CMK (cell line): ENCODE measurements at places on chromosomes 1 and 21.

DNA sequence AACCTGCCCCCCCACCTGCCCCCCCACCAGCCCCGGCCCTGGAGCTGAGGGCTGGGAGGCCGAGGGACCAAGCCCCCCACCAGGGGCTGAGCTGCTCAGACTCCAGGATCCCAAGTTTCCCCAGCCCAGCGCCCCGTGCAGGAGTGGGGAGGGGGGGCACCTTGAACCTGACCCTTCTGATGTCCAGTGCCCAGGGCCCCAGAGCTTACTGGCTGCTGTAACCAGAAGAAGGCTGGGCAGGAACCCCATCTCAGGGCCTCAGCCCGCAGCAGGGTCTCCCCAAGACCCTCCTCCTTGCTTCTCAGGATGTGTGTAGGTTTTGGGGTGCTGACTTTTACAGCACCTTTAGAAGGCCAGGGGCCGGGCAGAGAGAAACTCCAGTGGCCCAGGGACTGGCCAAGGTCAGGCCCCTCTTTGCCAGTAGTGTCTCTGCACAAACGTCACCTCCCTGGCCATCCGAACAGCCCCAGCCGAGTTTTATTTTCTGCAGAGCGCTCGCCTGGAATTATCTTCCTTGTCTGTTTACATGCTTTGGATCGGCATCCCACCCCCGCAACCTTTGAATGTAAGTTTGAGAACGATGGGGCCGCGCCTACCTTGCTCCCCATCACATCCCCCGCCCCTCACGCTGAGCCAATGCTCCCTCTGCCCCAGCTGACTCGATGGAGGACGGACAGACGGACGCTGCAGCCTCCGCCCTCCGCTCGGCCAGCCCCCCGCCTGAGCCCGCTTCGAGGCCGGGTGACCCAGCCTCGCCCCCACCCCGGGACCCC is 70.1 kb upstream of the CASZ1 start:
- DNase-seq = no peak

- no peak for DNase-seq
Observed at GRCh38 chr1:22841142-22841541, 130.5 kb downstream of the EPHB2 start.

DNA sequence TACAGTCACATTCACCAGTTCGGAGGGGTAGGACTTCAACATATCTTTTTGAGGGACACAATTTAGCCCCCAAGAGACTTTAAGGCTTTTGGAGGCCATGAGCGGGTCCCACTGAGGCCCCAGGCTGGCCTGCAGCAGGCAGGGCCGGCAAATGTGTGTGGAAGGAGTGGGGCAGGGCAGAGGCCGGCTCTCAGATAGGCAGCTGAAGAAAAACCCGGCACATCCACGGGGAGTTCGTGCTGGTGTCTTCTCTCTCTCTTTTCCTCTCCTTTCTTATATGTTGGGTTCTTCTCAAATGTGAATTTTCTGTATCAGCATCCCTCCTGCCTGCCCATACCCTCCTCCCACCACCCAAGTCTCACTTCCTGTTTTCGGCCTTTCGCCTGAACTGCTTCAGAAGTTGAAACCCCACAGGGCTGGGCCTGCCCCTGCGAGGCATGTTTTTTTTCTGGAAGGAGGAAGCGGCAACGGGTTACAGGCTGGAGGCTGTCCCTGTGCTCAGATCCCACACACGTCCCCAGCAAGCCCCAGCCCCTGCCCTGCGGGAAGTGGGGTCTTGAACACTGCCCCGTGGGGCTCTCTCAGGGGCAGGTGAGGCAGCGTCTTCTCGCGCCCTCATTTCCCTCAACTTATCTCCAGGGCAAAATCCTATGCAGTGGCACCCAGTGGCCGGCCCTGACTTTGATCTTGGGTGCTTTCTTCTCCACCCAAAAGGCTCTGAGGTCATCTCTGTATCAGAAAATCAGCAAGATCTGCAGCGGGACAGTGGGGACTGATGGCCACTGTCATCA is 9.7 kb upstream of the UMODL1 start:
- DNase-seq = peak; percentile 69

GRCh38 chr1:223338811-223339746 is 24.9 kb downstream of the SUSD4 start:
- no peak for DNase-seq

GRCh38 chr21:36504067-36505058 is 24.4 kb upstream of the CLDN14 start:
- DNase-seq = peak; percentile 38

- DNase-seq = no peak
Observed at GRCh38 chr1:182126272-182126800, 64.8 kb upstream of the ZNF648 start.

GRCh38 chr1:42046761-42047507 is 106.3 kb upstream of the GUCA2B start:
- DNase-seq = no peak

- no peak for DNase-seq
Observed at GRCh38 chr1:201535919-201536245, 3.0 kb upstream of the NAV1 start.

GRCh38 chr1:229221106-229222019 is 49.5 kb upstream of the RAB4A start:
- no peak for DNase-seq

GRCh38 chr1:47515164-47515789 is 77.4 kb downstream of the FOXD2 start:
- DNase-seq = no peak

DNA sequence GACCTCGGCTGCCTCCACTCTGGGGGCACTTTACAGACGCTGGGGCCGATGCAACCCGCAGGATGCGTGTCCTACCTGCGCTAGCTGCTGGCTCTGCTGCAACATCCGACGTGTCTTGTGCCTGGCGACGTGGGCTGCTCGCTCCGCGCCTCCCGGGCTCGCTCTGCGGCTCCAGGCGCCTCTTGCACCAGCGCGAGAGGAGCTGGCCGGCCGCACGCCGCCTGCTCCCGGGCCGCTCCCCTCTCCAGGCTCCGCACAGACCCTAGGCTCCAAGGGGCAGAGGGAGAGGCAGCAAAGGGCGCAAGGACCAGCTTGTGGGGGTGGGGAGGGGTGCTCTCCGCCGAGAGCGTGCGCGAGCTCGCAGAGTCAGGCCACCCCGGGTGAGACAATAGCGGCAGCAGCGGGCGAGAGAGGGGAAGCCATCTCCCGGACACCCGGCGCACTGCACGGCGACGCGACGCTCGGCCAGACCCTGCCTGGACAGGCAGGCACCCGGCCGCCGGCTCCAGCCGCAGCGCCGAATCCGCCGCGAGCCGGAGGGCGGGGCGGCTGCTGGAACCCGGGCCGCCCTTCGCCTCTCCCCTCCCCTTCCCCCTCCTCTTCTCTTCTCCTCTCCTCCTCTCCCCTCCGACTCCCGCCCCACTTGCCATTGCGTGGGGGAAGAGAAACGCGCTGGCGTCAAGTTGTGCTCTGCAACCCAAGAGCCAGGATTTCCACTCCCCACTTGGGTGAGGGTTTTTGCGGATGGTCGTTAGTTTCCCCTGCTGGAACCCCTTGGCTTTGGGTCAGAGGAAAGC is at the start of gene PIK3C2B:
Gene PIK3C2B, minus strand, starts transcription at position 525 of the 797 bp plus-strand sequence. CDS start 25,003 bp downstream, outside the sequence.
- peak; percentile 76 for DNase-seq

GRCh38 chr1:67939186-67939743 is 106.0 kb upstream of the GNG12 start:
- DNase-seq = no peak

DNA sequence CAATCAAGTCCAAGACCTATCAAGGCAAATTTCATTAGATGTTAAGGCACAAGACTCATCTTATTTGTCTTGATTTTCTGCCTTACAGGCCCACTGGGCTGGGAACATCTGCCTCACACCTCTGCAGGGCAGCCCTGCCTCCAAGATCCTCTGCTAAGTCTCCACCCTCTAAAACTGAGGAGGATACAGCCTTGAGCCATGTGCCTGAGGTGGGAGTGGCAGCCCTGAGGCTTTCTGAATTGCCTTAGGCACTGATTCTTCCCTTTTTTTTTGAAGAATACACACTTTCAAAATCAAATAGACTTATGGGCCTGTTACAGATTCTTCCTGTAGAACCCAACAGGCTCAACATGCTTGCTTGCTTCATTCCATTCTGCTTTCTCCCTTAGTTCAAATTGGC is 544.3 kb upstream of the ADAMTS5 start:
- DNase-seq = no peak

DNA sequence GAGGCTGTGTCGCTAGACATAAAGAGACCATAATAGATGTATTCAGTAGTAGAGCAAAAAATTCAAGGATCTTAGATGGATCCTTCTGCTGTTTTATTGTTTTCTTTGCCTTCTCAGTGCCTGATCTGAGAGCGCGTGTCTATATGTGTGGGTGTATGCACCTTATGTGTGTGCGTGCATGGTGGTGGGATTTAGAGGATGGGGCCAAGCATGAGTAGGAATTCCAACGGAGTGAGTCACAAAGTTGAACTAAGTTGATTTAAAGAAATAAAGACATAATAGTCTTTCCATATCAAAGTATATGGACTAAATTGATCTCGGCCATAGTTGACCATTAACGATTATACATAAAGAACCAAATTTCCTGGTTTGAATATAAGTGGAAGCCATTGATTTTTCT is 178.7 kb downstream of the CYYR1 start:
- DNase-seq = no peak

DNA sequence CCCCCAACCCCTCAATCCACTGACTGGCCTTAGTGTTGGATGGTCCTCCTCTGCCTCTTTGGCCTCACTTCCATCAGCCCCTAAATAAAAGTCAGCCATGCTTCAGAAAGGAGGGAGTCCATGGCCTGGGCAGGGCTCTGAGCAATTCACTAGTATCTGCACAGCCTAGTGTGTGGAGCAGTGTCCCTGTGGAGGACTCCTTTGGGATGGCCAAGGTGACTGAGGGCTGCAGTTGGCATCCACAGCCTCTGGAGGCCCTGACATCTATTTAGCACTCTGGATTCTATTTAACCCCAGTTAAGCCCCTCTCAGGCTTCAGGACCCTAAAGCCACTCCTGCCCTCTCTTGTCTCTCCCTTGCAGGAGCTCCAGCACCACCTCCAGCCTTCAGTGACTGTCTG is 3.6 kb downstream of the THEM5 start:
- no peak for DNase-seq

- no peak for DNase-seq
Observed at GRCh38 chr1:34199927-34200326, 23.2 kb downstream of the C1orf94 start.

- DNase-seq = no peak
Observed at GRCh38 chr1:228760979-228761378, 25.7 kb downstream of the RHOU start.

DNA sequence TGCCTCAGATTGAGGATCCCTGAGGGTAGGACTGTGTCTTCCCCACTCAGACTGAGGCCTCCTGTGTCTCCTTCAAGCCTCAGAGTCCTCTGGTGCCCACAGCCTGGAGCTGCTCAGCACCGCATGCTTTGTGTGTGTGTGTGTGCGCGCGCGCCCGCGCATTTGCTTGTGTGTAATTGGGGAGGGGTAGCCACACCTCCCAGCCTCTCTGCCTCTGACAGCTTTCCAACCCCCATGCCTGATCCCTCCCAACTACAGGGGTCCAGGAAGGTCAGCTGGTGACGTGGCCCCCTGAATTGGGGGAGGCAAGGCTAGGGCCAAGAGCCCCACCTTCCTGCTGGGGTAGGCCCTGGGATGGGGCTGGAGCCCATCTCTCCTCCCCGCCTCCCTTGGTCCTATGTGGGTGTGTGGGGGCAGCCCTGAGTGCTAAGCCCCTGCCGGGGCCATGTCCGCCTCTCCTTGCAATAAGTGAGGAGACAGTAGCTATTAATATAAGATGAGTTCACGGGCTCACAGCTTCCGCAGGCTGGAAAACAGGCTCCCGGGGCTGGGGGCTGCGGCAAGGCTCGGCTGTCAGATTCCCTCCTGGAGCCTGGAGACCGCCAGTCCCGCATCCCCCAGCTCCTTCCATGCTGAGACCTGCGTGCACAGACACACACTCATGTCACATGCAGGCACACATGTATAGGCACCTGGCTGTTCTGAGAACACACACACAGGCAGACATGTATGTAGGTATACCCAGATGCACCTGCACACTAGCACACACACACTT is 7.0 kb downstream of the GPR3 start:
- no peak for DNase-seq

- no peak for DNase-seq
Observed at GRCh38 chr1:11888877-11889208, 30.1 kb upstream of the NPPB start.

DNA sequence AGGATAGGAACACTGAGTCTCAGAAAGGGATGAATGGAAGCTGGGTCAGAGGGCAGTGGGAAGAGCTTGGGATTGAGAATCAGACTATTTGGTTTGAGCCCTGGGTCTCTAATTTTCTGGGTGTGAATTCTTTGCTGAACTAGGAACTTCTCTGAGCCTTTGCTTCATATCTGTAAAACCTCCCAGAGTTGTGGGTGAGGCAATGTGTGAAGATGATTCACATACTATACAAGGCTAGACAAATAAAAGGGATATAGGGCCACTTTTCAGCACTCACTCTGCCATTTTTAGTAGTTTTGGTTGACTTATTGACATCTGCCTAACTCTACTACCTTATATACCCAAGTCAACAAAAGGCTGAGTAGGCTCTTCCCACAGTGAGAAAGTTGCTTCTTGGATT is 77.7 kb upstream of the JUN start:
- no peak for DNase-seq

- no peak for DNase-seq
Observed at GRCh38 chr1:201191653-201192260, 1.1 kb downstream of the IGFN1 start.

- DNase-seq = no peak
Observed at GRCh38 chr1:7437036-7437435, 334.1 kb upstream of the VAMP3 start.
